ENCODE measurements at places on chromosomes 13 and 19.

DNA sequence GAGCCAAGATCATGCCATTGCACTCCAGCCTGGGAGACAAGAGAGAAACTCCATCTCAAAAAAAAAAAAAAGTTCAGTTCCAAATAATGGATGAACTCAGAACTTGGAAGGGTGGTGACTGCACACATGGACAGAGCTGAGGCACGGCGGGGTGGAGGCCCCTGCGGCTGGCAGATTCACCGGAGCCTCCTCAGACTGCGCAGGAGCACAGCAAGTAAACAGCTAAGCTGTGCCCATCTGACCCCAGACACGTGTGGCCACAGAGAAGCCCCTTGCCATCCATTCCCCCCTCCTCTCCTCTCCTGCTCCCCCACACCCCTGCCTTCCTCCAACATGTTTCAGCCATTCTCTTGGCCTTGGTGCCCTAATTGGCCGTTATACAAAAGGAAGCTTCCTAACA is 15.6 kb upstream of the PROZ start:
- DNase-seq: no peak

- no peak for DNase-seq
Observed at GRCh38 chr13:75813323-75813722, 177.2 kb downstream of the LMO7 start.

DNA sequence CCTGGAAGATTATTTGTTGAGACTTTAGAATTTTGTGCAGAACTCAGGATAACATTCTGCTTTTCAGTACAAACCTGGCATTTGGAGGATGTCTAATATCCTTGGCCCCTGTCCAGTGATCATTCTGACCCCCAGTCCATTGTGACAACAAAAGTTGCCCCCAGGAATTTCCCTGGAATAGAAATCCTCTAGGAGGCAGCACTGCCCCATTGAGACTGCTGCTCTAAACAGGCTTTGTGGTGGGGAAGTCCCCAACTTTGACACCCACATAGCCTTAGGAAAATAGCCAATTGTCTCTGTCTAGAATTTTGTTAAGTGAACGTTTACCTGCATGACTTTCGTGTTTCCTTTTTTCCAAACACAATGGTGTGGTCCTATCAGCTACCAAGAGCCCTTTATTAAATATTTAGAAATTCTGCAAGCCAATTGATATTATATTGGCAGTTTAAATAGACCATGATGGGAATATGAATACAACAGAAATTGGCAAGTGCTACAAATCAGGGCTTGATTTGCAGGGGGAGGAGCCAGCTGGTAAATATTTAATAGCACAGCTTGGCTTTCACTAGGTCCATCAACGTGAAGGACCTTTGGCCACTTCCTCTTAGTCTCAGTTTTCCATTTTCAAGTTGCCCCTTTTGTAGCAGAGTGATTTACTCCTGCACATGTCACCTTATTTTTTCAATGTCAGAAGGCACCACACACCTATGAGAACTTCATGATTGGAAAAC is 451.7 kb downstream of the EFNB2 start:
- no peak for DNase-seq

- no peak for DNase-seq
Observed at GRCh38 chr13:51734786-51735185, 69.2 kb downstream of the DHRS12 start.

DNA sequence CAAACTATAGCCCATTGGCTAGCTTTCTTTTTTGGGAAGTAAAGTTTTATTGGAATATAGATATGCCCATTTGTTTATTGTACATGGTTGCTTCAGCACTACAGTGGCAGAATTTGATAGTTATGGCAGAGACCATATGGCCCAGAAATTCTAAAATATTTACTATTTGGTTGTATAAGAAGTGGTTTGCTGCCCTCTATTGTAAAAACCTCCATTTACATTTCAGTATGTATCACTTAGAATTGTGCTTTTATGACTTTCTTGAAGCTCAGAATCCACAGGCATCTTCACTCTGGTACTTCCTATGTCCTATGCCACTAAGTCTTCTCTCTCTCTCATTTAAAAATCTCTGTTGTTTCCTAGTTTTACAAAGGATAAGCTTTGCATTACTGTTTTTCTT is 37.7 kb downstream of the DLEU7 start:
- no peak for DNase-seq

GRCh38 chr13:102817907-102818306 is 19.0 kb downstream of the BIVM start:
- DNase-seq: no peak

GRCh38 chr19:31304831-31305312 is 44.4 kb downstream of the TSHZ3 start:
- DNase-seq: no peak

GRCh38 chr19:16589917-16590316 is 17.7 kb upstream of the SLC35E1 start:
- no peak for DNase-seq

GRCh38 chr19:37466277-37466797 is 907 bp downstream of the ZNF569 start:
- DNase-seq: no peak

- DNase-seq: no peak
Observed at GRCh38 chr19:48874303-48875135, 2.3 kb downstream of the PPP1R15A start.

DNA sequence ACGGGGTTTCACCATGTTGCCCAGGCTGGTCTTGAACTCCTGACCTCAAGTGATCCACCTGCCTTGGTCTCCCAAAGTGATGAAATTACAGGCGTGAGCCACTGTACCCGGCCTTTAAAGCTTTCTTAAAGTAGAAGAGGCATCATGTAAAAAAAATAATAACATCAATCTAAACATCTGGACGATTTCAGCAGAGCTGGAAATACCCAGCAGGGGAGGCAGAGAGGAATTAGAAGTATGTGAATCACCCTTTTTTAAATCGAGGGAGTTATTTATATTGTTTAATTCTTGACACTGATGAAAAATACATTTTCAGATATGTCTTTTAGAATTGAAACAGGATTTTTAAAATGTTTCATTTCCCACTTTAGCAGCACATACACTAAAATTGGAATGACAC is 37.4 kb upstream of the MTIF3 start:
- DNase-seq: no peak

DNA sequence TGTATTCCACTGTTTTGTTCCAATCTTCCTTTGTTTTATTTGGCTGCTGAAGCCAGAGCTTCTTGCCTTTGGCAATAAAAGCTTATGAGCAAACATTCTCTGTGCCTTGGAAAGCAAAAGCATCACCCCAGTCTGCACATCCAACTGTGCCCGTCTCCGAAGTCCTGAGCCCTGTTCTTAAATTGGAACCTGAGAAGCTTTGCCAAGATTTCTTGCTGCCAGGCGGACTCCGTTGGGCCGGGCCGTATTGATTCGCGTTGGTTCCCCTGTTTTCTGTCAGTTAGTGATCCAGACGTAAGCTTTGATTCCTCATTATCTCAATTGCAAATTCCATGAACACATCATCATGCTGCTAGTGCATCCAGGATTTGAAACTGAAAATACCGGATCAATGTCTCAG is 793.0 kb downstream of the OLFM4 start:
- no peak for DNase-seq

- peak; percentile 19 for DNase-seq
Observed at GRCh38 chr19:3243819-3244700, 19.6 kb downstream of the CELF5 start.

DNA sequence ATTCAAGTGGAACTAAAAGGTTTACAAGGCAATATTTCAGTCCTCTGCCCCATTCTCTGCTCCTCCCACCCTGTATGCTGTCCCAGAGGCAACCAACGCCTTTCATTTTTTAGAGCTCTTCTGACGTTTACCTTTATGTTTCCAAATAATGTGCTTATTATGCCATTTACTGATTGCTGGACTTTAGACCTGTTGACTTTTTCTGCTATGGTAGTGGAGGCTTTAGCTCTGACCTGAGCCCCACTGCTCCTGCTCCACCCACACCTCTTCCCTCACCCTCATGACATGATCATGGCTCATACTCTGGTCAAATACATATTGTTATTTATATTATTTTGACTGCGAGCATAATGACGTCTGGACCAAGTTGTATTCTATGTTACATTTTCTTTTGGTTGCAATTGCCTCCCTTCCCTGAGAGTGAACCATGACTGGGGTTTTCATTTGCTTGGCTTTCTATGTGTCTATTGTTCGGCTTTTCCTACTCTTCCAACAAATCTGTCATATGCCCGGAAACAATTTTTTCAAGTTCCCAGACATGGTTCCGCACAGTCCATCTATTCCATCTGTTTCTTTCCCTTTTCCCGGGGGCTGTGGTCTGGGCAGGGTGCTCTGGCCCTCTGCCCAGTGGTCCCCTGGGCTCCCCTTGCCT is 31.4 kb upstream of the GJB6 start:
- no peak for DNase-seq

DNA sequence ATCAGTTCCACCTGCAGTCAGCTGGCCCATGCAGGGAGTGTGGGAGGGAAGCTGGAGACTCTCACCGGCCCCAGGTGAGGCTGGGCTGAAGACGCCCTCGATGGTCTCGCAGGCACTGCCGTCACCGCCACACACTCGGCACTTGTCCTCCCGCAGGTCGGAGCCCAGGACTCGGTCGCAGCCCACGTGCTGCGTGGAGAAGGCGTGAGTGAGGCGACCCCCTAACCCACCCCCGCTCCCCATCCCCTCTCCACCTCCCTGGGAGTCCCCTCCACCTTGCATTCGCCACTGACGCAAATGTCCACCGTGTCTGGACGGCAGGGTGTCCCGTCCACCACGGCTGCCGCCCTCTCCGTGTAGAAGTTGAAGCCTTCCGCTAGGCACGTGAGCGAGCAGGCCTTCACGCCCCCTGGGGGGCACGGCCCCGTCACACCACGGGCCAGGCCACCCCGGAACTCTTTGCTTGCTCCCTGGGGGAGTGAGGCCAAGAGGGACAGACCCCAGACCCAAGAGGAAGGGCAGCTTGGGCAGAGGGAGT is 12.0 kb upstream of the MYO1F start:
- no peak for DNase-seq

DNA sequence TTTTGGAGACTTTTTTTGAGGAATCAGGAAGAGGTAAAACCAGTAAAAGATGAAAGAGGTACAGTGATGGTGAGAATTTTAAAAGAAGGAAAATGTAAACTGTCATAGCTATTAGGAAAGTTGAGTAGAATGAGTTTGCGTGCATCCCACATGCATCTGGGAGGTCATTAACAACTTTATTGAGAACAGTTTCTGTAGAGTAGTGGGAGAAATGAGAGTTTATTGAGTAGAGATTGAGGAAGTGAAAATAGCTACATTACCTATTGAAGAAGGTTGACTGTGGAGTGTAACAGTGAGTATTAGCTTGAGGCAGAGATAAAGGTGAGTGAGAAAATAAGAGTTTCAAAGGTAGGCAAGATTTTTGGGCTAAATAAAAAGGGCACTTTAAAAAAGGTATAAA is 38.7 kb downstream of the BRCA2 start:
- no peak for DNase-seq

GRCh38 chr19:56066152-56067023 is 54.7 kb downstream of the ZNF787 start:
- DNase-seq: peak; percentile 38

DNA sequence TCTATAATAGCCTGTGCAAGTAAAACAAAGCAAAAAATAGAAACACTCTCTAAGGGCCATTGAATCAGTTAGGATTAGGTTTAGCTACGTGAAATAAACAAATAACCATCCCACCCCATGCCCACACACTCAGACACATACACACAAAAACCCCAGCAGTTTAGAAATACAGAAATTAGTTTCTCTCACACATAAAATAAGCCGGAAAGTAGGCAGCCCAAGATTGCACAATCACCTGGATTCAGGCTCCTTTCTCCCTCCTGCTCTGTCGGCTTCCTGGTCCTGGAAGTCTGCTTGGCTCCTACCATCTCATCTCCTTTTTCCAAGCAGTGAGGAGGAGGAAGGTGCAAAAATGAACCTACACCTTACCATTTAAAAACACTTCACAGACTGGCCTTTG is 22.6 kb upstream of the USP12 start:
- no peak for DNase-seq

DNA sequence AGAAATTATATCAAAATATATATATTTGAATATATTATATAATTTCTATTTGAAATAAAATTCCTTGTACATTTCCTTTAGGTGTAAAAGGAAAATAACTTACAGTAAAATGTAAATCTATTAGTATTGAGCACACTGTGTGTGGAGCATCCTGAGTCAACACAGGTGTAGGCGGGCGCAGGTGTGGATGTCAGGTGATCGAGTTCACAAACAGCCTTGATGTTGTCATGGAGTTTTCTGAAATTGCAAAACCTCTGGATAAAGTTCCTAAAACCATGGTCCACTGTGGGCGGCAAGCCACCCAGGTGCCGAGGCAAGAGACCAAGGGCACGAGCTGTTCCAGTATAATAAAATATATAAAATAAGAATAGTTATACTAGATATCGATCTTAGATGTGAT is 27.7 kb upstream of the MCF2L start:
- no peak for DNase-seq

DNA sequence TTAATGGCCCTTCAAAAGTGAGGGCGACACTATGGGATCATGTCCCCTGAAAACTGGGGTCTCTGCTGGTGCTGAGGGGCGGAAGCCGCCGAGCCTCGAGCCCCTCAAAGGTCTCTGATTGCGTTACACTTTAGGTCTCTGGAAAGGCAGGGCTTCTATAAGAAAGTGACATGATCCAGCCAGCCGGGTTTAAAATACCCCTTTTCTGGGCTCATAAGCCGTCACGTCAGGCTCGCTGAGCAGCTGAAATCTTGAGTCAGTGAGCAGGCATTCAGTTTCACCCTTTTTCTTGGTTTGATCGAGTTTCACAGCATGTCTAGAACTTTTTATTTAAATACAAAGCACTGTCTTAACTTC is 600 bp upstream of the HMGB1 start:
- no peak for DNase-seq

DNA sequence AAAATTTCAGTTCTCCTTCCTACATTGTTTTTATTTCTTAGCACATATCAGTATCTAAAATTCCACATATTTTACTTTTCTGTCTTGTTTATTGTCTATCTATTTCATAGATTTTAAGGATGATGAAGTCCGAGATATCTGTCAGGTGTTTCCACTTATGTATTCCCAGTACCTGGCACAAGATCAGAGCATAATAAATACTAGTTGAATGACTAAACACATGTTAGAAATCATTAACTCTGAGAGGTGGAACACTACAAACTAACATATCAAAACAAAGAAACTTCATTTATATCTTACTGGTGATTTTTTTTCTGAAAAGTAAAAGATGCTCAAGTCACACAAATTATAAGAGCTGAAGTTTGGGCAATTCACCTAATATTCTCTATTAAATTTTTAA is 1208.3 kb downstream of the PCDH9 start:
- no peak for DNase-seq

- no peak for DNase-seq
Observed at GRCh38 chr19:13031917-13032623, 36.8 kb downstream of the NFIX start.

- DNase-seq: no peak
Observed at GRCh38 chr19:28424077-28424476, 788.9 kb downstream of the UQCRFS1 start.

Measured in stimulated activated naive CD4-positive, alpha-beta T cell treated with Interleukin-2 at 50 U/mL for 16 hours (primary cell).